ENCODE measurements at places on chromosomes 1 and 21.

DNA sequence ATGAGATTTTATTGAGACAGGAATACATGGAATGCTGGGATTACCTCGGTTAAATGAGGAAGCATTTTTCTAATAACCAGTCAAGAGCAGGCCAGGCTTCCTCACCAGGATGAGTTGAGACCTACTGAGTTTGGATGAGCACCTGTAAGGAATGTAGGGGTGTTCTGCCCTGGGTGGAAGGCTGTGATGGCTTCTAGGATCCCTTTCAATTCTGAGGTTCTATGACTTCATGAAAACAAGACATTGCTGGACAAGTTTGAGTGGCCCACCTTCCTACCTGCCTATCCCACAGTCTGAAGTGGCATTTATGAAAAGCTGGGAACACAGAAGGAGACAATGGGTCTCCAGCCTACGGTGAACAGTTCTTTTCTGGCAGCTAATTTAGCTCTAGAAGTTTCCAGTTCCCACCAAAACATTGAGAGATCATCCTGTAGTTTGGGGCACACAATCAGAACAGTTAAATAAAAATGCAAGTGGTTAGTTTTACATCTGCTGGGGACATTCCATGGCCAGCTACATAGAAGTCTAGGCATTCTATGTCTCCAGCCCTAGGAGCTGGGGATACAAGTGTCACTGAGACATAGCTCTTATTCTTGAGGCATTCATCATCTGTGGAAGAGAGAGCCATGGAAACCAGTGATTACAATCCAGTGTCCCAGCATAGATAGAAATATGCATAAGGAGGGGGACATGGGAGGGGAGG is 51.3 kb upstream of the TSPAN2 start:
- DNase-seq = no peak

DNA sequence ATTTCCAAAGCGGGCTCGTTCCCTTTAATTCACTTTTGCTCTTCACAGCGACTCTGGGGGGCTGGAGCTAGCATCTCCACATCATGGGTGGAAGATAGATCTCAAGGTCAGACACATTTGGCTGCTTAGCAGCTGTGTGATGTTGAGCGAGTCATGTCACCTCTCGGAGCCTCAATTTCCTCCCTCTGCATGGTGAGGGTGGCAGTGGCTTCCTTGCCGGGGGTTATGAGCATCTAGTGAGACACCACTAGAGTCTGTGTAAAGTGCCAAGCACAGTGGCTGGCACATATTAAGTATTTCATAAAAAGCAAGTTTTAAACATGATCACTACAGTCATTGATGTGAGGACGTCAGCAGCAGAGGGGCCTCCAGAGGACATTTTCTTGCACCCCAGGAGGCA is 16.9 kb upstream of the ECE1 start:
- no peak for DNase-seq

GRCh38 chr1:65279070-65279779 is 30.1 kb upstream of the DNAJC6 start:
- DNase-seq = no peak

DNA sequence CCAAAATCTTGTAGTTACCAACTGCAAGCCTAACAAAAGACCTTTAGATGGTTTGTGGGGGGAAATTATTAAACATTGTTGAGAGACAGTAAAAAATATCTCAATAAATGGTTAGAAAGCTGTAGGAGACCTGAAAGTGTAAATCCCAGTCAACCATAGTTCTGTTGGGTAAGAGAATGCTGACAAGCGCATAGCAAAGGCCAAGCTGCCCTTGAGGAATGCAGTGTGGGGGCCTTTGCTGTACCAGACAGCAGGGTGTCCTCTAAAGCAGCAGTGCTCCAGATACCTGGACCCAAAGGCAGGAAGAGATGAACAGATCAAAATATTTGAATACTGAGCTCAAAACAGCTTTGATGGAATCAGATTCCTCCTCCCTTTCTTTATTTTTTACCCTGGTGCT is 54.6 kb downstream of the OBSCN start:
- DNase-seq = no peak

DNA sequence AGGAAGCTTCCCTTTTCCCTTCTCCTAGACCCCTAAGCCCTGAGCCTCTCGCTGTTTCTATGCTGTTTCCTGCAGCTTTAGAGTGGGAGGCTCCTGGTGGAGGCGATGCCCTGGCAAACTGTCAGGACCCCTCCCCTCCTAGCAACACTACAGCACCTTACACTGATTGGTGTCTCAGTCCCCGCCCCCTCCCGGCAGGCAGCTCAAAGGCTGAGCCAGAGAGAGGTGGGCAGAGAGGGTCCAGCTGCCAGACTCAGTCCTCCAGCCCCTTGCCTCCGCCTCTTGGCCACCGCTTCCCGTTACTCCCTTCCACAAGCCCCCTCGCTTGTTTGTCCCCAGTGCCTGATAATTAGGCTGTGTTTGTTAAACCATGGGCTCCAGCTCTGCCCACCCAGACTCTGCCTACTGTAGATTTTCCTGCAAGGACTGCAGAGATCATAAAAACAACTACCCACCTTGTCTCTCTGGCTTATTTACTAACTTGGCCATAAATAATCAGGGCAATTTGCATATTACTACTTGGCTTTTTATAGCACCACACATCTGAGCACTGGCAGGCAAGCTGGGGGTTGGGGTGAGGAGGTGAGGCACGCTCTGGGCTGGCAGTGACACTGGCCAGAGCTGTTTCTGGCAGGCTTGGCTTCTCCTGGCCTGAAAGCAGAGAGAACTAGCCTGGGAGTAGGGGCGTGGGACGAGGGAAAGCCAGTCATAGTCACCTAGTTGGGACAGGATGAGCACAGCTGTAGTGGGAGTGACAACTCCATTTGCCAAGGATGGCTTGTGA is 107.5 kb downstream of the CSMD2 start:
- DNase-seq = no peak

DNA sequence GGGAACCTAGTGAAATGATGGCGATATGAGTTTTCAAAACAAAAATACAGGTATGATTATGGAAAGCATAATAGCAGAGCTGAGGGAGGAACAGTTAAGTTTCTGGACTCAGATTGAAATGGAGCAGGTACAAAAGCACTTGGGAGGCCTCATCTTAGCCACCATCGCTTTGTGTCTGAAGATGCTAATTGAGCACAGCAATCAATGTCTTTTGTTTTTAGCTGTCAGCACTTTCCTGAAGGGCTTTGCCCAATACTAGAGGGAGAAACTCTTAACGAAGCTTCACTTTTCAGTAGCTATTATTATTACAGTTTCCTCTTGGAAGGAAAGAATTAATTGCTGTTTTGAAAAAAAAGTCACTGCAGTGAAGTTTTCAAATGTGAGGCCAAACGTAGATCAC is 348.7 kb downstream of the RWDD3 start:
- DNase-seq = no peak

- DNase-seq = no peak
Observed at GRCh38 chr21:16072737-16073136, 343.0 kb downstream of the USP25 start.

DNA sequence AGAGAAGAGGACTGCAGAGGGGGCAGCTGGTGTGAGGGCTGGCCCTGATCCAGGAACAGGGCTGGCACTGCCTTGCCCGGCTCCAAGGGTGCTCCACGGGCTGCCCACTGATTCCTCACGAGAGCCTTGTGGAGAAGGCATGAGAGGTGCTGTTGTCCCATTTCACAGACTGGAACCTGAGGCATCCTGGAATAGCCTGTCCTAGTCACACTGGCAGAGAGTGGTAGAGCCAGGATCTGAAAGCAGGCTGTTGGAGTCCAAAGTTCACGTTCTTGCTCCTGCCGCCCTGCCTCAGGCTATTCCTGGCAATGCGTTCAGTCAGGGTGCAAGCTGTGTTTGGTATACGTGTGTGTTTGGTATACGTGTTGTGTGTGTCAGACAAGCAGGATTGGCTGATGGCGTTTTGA is 1.8 kb downstream of the RER1 start:
- no peak for DNase-seq

DNA sequence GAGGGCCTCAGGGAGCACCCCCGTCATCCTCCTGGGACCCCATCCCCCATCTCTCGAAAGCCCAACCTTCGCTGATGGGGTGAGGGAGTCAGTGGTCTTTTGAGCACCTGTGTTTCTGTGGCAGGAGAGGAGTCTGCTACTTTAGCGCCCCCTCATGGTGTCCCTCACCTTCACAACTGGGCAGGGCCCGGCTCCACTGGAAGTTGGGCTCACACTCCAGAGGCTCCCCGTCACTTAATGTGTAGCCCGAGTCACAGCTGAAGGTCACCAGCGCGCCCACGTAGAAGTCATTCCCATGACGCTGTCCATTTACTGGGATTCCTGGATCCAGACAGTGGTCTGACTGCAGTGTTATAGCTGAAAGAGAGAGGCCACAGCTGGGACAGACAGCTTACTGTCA is 139.5 kb upstream of the HMGB4 start:
- DNase-seq = no peak

DNA sequence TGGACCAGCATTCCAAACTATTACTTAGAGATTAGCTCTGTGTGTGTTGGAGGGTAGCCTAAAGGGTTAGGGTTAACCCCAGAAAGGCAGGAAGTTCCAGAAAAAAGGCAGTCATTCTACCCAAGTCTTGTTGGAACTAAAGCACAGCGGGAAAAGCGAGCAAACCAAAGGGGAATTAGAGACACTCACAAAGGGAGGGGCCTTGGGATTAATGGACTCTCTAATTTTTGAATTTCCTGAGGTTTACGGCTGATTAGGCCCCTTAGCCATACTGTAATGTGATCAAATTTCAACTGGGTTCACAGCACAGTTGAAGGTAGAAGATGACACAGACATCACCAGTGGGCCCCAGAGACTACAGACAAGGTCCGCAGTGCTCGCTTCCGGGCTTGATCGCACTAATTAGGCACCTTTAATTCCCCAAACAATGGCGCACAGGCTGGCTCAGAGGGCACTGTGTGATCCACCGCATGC is 28.3 kb downstream of the CAPZB start:
- DNase-seq = no peak

GRCh38 chr1:53562981-53563379 is 103.8 kb downstream of the DMRTB1 start:
- no peak for DNase-seq

- DNase-seq = no peak
Observed at GRCh38 chr1:23004112-23004511, 11.5 kb downstream of the TEX46 start.

DNA sequence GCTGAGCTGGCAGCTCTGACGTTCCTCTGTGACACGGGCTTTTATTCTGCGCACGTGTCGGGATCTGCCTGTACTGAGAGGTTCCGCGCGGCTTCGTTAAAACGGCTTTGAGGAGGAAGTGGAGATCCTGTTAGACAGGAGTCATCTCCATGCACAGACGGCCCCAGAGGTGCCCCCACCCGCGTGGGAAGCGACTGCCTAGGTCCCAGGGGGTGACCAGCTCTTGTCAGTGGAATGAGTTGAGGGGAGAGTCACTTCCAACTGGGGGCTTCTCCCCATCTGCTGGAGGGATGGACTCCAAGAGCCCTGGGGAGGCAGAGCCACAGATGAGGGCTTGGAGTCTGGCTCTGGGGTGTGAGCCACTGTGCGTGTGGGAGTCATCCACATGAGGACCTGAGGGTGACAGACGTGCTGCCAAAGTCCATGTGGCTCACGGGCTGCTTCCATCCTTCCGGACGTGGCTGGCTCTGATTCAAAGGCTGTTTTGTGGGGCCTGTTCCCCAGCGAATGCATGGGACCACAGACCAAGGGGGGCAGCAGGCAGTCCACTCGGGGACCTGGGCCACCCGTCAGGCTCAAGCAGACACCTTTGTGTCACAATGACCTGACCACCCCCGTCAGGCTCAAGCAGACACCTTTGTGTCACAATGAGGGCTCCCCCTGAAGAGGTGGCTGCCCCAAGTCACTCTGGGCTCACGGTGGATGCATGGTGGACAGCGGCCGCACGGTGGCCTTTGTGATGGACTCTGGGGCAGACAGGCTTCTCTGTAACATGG is 26.8 kb downstream of the PTTG1IP start:
- DNase-seq = no peak

GRCh38 chr1:231642618-231643017 is 16.0 kb downstream of the DISC1 start:
- no peak for DNase-seq

DNA sequence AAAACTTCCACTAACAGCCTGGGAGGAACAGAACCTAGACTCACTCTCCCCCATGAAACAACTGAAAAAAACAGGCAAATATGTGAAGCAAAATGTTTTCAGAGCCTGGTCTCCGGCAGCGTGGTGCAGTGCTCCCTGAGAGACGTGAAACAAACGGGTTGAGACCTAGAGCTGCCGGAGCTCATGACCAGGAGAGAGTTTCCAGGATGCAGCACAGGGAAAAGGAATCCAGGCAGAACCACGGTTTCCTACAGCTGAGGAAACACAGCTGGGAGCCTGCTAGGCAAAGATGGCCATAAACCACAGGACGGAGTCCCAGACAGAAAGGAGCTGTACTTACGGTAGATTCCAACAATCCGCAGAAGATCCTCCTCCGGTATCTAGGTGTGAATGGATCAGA is 20.2 kb upstream of the SLC19A1 start:
- no peak for DNase-seq

DNA sequence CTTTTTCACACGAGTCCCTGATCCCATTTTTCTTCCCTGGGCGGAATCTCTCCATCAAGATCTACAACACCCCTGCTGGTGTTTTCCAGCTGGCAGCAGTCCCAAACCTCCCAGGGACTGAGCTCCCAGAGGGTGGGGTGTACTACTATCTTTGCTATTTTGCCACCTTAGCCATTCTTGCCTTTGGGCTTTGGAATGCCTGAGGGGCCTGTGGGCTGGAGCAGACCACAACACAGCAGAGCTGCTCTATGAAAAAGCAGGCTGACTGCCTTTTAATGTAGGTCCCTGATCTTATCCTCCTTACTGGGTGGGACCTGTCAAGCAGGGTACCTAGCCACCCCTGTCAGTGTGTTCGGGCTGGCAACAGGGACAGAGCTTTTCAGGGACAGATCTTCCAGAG is 91.9 kb downstream of the KCNT2 start:
- no peak for DNase-seq

DNA sequence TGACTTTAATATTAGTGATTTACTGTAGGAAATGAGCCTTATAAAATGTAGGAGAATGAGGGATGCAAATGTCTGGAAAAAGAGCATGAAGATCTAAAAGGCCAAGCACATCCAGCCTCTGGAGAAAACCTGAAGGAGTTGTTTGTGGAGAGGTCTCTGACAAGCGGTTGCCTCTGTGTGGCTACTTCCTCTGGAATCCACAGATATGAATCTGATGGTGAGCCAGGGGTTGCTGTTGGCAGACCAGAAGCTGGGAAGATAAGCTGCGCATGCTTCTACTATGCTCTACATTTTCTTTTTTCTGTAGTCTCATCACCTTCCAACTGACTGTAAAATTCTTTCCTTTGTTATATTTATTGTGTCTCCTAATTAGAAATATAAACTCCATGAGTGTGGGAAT is 248.6 kb downstream of the OLFM3 start:
- no peak for DNase-seq

DNA sequence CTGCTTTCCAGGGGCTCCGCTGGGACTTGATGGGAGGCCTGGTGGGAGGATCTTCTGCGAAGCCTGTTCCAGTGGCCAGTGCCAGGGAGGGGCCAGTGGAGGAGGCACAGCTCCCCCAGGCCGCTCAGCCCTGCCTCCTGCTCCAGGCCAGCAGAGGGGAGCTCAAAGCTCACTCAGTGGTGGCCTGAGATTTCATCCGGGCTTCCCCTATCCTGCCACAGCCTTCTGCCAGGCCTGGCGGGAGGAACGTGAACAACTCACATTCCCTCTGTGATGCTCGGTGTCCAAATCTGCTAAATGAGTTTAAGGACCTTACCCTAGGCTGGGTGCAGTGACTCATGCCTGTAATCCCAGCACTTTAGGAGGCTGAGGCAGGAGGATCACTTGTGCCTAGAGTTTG is 3.3 kb downstream of the CLCNKB start:
- no peak for DNase-seq

- no peak for DNase-seq
Observed at GRCh38 chr1:37893673-37894072, 34.3 kb upstream of the MTF1 start.
